KBM-7 (cell line): ENCODE measurements at places on chromosomes 1 and 21.

DNA sequence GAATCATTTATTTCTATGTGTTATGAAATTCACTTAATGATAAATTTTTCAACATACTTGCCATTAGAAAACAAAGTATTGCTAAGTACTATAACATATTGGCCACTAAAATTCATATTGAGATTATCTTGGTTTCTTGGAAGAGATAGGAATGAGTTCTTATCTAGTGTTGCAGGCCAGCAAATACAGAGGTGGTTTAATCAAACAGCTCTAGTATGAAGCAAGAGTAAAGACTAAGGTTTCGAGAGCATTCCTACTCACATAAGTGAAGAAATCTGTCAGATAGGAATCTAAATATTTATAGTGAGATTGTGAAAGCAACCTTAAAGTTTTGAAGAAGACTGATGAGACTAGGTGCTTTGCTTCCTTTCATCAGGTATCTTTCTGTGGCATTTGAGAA is 37.9 kb upstream of the FOXE3 start:
- no peak for DNase-seq

DNA sequence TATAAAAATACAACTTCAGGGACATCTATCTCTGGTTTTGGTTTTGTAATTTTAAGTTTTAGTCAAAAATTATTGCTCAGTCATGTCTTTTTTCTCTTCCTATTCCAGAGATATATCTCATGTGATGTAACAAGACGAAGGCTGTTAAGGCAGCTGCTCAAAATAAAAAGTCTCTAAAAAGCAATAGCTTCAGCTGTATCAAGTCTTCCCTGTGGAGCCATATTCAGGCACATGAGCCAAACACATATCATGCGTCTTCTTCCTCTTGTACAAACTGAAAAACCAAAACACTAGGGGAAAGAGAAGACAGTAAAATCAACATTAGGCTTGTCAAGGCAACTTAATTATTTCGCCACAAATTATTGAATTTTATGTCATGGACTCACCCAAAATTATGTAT is 240.7 kb downstream of the NRIP1 start:
- DNase-seq, result no peak

- DNase-seq, result no peak
These were observed 574.7 kb upstream of the ZP4 start for GRCh38 chr1:238465449-238465848.

DNA sequence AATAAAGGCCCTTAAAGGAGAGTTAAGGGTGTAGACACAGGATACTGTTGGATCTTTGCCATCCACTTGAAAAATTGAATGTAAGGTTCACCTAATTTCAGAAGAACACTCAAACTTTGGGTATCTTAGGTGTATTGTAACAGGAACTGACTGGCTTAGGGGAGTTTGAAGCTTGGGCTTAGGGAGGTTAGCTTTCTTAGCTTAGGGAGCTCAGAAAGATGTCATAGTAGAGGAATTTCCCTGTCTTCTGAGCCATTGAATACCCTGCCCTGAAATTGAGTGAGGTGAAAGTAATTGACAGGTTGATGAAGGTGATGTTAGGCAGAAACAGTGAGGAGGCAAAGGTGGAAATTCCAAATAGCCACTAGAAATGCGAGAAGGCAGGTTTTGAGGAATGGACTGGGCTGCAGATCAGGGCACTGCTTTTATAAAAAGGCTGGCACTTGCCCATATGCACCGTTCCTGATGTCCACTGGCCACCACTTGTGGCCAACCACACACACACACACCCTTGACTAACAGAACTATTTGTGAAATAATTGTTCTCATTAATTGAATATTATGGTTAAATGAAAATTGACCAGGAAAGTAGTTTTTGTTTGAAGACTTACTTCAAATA is 16.5 kb downstream of the BACH1 start:
- DNase-seq, result no peak

DNA sequence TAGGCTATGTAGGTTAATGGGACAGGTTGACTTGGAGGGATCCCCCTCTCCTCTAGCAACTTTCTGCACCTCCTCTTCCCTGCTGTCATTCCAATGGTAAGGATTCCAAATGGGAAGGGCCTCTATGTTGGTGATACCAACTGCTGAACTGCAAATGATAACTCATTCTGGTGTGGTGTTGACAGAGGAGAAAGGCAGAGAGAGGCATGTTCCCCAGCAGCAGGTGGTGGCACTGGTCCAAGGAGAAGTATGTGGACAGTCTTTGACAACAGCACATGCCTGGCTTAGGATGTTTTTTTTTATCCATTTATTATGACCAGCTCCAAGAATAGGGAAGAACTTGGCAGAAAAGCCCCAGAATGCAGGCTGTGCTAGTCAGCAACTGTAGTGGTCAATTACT is 19.6 kb upstream of the SPAG17 start:
- DNase-seq, result no peak

- no peak for DNase-seq
These were observed 36.9 kb downstream of the C2CD2 start for GRCh38 chr21:41916888-41917433.

DNA sequence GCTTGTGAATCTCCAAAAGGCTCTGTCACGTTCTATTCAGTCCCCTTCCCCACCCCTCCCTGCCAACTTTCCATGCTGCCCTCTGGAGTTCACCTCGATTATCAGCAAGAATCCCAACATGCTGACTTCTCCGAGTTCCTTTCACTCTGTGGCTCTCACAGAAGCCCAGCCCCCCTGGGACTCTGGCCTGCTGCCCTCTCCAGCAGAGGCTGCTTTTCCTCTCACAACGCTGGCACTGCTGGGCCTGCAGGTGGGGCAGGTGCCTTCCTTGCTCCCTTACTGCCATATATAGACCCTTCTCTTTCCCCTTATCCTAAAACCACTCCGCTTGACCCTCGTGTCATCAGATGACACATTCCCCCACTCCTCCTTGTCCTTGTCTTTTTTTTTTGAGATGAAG is 10.2 kb upstream of the RNF186 start:
- no peak for DNase-seq

- no peak for DNase-seq
These were observed 49.8 kb downstream of the SLC45A1 start for GRCh38 chr1:8367571-8368194.

DNA sequence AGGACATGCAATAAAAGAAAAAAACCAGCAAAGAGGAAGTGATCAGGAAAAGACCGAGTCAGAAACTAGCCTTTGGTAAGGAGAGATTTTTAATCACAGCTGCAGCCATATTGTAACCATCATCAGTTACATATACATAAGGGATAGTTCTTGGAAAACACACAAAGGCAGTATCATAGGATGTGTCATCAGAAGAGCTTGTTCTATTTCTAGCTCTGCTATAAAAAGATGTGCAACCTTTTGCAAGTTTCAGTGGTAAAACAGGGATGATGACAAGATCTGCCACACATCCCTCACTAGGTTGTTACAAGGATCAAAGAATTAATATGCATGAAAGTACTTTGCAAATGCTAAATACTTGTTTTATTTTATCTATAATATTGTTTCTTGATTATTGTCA is 342.0 kb downstream of the VAV3 start:
- no peak for DNase-seq

DNA sequence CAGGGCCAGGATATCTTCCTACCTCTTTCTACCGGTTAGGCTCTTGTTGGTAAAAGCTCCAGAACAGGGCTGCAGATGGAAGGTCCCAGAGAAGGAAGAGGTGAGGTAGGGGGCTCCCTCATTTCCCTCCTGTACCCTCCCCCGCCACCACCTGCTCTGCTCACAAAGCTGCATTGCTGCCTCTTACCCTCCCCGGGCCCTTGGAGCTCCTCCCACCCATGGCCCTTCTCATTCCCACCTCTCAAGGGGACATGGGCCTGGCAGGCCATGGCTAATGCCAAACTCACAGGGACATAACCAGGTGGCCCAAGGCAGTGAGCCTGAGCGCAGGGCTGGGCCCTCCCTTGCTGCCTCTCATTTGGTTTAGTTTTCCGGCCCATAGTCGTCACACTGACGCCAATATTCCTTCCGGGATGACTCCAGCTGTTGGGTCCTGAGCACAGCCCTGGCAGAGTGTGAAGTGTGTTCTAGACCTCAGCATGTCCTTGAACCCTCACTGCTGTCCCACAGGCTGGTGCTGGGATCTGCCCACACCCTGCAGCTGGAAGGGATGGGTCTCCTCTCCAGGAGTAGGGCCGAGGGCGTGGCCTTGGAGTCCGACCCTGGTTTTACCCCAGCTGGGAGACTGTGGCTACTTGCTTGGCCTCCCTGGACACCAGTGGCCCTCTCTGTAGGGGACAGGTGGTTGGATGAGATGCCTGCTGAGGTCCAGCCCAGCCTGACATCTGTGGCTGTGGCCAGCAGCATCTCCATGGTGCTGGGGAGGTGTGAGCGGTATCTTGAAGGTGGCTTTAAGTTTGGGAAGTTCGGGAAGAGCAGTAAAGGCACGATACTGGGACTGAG is 104.6 kb downstream of the ARHGEF10L start:
- DNase-seq, result no peak

DNA sequence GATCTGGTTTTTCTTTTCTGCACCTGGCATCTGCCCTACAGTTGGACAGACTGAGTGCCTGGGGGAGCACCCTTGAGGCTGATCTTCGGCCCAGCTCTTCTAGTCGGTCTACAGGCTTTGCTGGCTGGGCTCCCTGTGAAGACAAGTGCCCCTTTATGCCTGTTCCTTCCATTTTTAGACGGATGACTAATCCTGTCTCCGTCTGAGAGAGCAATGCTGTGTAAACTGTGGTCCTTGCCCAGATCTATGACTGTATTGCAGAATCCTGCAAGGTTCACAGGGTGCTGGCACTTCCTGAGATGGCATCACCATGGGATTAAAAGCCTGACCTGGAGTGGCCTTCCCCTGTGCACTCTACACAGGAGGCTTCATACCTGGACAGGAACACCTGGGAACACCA is 47.6 kb upstream of the SAMD13 start:
- DNase-seq, result no peak

DNA sequence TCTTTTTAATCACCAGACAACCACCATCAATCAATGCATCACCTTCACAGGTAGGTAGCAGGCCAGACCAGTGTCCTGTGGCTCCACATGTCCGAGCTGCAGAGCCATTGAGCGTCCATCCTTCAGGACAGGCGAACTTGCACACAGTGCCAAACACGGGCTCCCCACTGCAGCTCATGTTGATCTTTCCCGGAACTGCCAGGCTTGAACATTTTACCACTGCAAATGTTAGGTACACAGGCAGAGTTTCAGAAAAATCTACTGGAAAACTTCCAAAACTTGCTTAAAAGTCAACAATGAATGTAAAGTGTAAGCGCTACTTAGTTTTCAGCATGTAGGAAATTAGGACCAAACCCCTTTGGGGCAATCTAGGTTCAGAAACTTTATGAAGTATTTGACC is 6.6 kb downstream of the SELE start:
- no peak for DNase-seq

DNA sequence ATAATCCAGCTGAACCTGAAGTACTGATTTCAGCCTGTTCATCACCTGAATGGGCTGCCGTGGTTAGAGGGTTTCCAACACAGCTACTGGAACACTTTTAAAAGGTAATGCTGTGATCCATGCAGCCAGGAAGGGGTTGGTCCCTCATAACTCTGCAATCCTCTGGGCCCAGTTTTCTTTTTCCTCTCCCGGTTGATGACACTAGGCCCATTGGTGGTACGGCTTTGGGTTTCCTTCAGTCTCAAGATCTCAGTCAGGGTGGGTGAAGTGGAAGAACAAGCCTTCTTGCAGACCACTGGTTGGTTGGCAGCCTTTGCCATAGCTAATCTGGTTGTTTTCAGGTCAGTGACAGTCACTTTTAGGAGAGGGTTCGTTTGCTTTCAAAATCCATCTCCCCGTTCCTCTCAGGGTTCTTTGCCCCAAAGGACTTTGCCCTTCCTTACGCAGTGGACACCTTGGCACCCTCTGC is 502 bp upstream of the SLC35A3 start:
- DNase-seq, result no peak

DNA sequence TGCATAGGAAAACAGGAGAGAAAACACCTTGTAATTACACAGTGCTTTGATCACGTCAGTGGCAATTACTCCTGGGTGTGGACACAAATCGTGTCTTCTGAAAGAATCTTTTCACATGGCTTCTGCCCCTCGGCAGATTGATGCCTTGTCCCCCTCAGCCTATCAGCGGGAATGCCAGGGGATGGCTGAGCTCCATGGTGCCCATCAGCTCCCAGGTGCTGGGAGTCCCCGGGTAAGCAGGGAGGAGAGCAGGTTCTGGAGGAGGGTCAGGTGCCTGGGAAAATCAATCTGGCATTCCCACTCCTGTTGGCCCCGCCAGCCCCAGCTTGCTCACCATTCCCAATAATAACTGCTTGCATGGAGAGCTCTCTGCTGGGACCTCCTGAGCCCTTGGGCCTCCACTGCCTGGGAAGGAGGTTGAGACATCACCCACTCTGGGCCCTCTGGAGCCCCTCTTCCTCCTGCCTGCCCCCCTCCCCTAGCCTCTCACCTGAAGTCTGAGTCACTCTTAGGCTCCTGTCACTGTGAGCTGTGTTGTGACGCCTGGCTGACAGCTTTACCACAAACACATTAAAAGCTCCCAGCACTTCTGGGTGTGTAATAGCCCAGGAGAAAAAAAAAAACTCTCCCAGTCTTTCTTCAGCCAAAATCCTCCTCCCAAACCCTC is 4.9 kb downstream of the CAMK2N1 start:
- no peak for DNase-seq

DNA sequence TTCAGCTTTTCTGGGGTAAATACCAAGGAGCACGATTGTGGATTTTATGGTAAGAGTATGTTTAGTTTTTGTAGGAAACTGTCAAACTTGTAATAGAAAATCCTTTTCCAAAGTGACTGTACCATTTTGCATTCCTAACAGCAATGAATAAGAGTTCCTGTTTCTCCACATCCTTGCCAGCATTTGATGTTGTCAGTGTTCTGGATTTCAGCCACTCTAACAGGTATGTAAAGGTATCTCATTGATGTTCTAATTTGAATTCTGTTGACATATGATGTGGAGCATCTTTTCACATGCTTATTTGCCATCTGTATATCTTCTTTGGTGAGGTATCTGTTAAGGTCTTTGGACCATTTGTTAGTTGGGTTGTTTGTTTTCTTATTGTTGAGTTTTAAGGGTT is 50.3 kb upstream of the RGS2 start:
- no peak for DNase-seq

DNA sequence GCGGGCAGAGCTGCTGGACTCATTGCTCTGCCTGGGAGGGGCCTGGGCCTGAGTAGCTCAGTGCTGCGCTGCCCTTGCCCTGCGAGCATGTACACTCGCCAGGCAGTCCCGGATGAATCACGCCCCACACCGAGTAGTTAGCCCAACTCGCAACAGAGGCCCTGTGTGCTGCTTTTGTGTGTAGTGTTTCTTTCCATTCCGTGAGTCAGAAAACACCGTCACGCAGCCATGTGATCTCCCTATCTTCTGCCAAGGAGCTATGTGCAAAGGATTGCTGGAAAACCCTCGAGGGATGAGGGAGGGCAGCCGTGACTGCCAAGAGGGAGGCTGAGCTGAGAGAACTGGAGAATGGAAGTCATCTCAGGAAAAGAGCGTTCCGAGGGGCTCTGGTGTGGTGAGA is 37.3 kb downstream of the NENF start:
- DNase-seq, result no peak

DNA sequence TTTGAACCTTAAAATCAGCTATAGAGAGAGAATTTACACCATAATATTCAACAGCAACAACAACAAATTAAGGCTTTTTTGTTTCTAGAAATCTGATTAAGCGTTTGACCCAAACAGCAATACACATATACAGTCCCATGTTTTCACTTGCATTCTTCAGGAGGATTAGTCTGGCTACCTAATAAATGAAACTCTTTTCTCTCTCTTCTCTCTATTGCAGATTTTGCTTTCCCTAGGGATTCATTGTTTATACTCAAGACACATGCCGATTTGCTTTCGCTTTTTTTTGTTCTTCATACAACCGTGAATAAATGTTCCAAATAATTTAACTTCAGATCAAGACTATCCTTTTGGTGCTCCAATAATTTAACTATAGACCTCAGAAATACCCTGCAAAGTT is 162.4 kb upstream of the PTBP2 start:
- DNase-seq, result no peak

GRCh38 chr1:87785386-87785785 is 456.7 kb downstream of the LMO4 start:
- no peak for DNase-seq
